ENCODE measurements at places on chromosomes 12 and 14.

GRCh38 chr12:105848286-105848685, 290.5 kb downstream of the NUAK1 start:
- no peak for DNase-seq

DNA sequence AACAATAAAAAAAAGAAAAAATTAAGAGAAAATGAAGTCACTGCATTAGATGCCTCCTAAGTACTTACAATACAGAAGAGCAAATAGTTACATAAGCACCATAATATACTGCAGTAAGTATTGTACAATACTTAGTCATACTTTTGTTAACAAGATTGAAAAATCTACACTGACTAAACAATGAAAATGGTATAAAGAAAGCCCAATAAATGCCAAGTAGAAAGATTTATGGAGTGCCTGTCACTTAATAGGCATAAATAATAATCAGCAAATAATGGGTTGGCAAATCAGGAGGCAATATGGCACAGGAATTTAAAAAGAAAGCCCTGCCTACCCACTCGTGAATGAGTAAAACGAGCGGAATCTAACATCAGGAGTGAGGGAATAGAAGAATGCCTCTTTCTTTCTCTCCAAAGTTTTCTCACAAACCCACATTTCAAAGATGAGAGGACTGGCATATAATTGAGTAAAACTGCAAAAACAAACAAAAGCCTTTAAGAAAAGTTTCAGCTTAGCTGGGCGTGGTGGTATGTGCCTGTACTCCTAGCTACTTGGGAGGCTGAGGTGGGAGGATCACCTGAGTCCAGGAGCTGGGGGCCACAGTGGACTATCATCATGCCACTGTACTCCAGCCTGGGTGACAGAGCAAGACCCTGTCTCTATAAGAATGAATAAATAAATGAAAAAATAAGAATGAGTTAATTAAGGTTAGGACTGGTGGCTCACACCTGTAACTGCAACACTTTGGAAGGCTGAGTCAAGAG, 36.1 kb downstream of the CRY1 start:
- no peak for DNase-seq

DNA sequence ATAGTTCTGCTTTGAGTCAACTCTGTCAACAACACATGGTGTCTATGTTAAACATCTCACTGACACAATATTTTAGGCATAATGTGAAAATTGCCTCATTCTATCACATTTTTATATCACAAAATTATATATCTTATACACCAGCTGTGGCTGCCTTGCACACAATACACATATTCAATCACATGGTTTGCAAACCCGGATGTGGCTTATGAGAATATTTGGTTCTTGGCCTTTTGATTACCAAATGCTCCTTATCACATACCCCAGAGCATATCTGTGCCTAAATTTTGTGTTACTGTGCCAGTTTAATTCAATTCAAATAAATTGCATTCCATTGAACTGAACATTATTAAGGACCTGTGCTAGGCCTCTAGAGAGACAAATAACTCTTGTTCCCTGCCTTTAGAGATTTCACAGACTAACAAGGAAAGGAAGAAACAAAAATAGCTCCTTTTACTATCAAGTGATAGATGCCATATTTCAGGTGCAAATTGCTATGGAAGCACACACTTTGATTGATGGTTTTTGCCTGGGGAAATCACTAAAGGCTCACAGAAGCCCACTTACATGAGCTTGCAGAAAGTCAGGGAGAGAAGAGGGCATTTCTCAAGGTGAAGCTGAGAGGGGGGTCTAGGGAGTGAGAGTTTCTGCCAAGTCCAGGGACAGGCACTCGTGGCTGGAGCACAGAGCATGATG, 63.4 kb downstream of the PPP1R36 start:
- DNase-seq, result no peak

DNA sequence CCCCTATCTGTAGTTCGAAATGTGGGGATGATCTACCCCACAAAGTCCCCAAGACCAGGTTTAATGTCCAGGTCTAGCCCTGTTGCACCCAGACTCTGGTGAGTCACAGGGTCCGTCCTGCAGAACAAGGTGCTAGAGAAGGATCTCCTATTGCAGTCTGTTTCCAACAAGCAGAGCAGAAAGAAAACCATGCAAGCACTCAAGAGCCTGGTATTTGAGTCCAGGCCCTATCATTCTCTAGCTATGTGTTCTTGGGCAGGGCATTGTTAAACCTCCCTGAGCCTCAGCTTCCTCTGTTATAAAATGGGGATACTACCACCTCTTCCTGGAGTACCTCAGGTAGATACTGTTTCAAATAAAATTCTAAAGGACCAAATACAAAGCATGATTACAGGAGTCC, 24.4 kb downstream of the MAP3K9 start:
- DNase-seq, result no peak

GRCh38 chr12:1277905-1278304, 286.9 kb downstream of the ERC1 start:
- DNase-seq, result peak; percentile 71

GRCh38 chr12:51920046-51920445, 12.7 kb downstream of the ACVRL1 start:
- DNase-seq, result no peak

DNA sequence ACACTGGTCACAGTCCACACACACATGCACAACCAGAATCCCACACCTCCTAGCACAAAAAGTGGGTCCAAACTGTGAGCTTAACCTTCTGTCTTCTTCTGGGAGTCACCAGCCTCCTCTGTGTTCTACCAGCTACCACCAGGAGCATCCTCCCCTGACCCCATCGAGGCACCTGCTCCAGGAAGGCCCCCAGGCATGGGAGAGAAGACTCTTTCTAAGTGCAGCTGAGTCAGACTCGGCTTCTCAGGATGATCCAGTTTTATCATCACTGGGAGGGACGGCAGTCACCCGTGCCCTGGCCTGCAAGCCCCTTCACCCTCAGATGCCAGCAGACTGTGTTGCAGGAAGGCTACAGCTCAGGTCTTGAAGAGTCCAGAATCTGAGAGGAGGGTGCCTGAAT, 7.9 kb upstream of the ENDOU start:
- no peak for DNase-seq

DNA sequence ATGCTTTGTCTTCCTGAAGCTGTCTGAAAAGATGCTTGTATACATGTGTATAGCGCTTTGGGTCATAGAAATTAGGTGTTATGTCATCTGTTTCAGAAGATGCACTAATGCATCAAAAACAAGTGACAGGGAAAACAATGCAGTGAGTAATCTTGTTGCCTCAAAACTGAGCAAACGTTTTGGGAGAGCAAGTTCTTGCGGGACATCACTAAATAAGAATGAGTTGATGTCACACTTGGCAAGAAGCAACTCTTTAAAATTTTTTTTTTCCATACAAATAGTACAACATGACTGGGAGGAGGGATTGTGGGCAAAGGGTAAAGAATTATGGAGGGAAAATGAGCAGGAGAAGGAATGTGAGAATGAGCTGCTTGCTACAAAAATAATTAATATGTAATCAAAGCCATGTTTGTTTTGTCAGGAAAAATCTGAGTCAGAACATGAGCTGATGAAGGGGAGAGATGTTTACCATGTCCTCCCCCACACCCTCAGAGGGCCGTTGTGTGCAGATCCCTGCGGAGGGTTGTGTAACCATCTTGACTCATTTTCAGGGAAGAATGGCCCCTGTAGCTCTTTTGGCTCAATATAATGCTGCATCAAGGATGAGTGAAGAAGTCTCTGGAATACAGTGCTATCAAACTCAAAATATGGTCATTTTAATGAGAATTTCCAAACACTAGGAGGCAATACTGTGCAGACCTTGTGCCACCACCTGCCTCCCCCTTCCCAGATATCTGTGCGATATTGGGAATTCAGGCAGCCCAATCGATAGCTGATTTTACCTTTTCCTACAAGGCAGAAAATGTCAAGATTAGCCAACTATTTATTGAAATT, 41.4 kb downstream of the BORCS5 start:
- peak; percentile 21 for DNase-seq

GRCh38 chr12:110245369-110245772, 35.7 kb upstream of the ATP2A2 start:
- DNase-seq, result peak; percentile 50

DNA sequence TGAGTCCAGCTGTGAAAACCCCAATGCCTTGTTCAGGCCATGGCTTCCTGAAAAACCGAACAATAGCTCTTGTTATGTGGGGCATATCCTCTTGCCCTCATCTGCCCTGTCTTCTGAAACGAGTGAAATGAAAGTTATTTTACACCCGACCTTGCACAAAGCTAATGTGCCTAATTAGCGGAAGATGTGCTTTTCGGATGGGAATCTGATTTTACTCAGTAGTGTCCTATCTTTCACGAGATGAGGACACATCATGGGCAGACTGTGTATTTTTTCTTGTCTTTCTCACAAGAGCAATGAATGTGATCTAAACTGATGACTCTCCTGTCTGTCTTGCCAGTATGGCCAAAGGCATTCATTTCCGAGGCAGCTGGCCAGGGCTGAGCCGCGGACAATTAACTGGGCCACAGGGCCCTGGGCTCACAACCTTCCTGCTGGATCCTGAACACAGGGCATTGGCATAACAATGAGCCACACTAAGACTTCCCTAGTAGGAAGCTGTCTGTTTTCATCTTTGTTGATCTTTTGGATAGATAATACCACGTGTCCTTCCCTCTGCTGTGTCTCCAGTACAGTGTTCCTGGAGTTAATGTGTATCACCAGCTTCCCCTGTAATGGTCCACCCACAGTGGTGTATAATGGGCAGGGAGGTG, 86.0 kb upstream of the HIF1A start:
- no peak for DNase-seq

- DNase-seq, result no peak
These were observed 373.1 kb upstream of the DCN start for GRCh38 chr12:91555436-91556415.

GRCh38 chr14:92527721-92528120, 14.1 kb downstream of the RIN3 start:
- no peak for DNase-seq

Data from suppressor macrophage treated with lipopolysaccharide for 4 hours (primary cell).